Endothelial cell of umbilical vein (primary cell): ENCODE measurements at places on chromosomes 2 and 18. TPM values are rescaled to one million over a fixed set of nuclear protein-coding genes. Genes with fewer than 3 reads are reported as not detected.
A peak's percentile ranks its signal among the peaks of the same experiment; 100 is the strongest.

- peak; percentile 29 for DNase-seq
These were observed 45.5 kb downstream of the RAB12 start for GRCh38 chr18:8654503-8655451.

DNA sequence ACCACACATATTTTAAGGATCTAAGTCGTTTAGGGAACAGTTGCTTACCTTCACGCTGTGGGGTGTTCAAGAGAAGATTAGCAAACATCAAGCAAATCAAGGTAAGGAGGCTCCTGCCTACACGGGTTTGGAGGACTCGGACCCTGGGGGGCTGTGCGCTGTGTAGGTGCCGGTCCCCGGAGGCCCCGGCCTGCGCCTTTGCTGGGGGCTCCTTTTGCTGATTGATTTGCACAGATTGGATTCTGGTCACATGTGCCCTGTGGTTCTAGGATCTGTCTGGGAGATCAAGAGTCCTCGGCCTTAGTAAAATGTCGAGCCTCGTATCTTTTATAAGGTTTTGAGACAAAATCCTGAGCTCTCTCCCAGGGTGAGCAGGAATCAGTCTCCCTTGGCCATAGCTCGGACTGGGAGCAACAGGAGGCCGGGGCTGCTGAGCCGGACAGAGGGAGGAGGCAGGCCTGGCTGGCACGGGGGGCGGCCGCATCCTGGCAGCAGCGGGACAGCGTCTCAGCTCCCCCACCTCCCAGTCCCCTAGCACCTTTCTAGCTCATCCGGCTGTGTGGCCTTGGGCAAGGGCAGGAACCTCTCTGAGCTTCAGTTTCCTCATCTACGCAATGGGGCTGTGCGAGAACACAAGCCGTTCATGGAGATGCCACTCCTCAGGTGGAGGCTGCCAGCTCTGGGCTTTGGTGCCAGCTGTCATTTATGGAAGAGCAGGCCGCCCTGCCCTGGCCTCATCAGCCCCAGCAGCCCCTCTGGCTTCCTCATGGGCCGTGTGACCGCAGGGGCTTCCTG, 147.2 kb downstream of the MBP start:
- DNase-seq = no peak

DNA sequence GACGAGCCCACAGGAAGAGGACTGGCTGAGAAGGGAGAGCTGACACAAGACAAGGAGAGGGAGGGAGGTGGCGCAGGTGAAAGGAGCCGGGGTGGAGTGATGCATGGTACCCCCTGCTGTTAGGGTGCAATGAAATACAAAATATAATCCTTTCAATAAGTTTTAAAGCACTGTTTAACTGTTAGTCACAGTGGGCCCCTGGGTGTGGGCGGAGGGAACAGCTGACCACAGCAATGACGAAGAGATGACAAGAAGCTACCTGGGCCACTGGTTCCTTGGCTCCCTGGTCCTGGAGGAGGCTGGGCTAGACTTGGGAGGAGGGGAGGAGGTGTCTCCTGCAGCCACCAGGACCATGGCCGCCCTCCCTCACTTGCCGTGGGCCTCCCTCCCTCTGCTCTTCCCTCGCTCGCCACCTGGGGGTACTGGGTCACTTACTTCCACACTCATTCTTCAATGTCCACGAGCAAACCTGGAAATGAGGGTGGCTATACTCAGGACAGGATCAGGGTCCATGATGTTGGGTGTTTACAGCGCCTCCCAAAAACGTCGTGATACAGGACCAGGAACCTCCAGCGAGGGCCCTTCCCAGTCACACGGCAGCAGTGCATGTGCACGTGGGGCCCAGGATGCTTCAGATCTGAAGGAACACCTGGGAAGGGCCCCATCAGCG, 196.1 kb downstream of the ANKRD30B start:
- DNase-seq = no peak

- DNase-seq = no peak
These were observed 138.9 kb downstream of the CCDC148 start for GRCh38 chr2:158317642-158318041.

- peak; percentile 96 for DNase-seq
These were observed 289.7 kb downstream of the DYSF start for GRCh38 chr2:71742953-71743601.

DNA sequence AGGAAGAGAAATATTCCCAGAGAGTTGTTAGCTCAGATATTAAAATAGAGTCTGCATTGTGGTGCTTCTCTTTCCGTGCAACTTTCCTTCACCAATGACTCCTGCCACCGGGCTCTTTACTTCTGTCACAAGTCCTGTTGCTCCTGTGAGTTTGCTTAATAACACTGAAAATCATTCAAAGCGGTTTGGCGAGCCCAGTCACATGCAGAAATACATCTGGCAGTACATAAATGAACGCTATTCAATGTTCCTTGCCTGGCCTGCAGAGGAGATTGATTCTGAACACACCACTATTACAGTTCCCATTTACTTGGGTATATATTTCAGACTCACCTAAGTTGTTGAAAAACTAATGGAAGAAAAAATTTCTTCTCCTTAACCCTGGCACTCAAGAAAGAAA, 276.6 kb downstream of the ZNF521 start:
- DNase-seq = no peak

DNA sequence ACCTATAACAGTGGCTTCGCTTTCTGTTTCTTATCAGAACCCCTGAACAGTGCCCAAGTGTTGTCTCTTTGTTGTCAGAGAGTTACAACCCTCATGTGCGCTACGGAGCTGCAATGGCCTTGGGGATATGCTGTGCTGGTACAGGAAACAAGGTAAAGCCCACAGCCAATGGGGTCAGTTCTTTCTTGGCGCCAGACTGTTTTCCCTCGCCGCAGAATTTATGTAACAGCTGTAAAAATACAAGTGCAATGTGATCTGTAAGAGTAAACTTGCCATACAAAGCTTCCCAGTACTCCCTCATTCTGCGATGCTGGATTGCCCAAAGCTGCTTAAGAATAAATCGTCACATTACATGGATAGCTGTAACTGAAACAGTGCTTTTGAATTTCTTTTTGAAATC, 13.9 kb upstream of the HTR2B start:
- no peak for DNase-seq

- no peak for DNase-seq
These were observed 28.0 kb upstream of the FAHD2A start for GRCh38 chr2:95374451-95374920.

FSHR gene
- polyA plus RNA-seq = not detected in 2 replicates

OTOS gene
- not detected in 2 replicates for polyA plus RNA-seq

DNA sequence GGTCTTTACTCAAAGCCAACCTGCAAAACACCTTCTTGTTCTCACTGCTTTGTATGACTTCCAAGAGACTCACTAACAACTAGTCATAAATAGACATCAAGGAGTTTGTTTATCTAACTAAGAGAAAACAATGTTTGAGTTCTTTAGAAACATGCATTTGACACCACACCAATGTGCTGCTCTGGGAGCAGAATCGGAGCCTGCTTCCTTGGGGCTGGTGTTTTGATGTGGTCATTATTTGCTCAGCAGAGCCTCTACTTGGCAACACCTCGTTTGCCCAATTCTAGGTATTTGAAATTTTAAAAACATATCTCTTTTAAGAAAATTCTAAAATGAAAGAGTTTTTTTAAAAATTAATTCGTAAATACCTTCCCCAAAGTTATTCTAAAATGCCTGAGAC, 167.5 kb downstream of the BCL2 start:
- no peak for DNase-seq

SGPP2 gene
- polyA plus RNA-seq = not detected in 2 replicates

GRCh38 chr2:128032092-128032491, 4.2 kb upstream of the SAP130 start:
- no peak for DNase-seq
